ENCODE measurements at places on chromosomes 5 and 9.
A peak's percentile ranks its signal among the peaks of the same experiment; 100 is the strongest.

DNA sequence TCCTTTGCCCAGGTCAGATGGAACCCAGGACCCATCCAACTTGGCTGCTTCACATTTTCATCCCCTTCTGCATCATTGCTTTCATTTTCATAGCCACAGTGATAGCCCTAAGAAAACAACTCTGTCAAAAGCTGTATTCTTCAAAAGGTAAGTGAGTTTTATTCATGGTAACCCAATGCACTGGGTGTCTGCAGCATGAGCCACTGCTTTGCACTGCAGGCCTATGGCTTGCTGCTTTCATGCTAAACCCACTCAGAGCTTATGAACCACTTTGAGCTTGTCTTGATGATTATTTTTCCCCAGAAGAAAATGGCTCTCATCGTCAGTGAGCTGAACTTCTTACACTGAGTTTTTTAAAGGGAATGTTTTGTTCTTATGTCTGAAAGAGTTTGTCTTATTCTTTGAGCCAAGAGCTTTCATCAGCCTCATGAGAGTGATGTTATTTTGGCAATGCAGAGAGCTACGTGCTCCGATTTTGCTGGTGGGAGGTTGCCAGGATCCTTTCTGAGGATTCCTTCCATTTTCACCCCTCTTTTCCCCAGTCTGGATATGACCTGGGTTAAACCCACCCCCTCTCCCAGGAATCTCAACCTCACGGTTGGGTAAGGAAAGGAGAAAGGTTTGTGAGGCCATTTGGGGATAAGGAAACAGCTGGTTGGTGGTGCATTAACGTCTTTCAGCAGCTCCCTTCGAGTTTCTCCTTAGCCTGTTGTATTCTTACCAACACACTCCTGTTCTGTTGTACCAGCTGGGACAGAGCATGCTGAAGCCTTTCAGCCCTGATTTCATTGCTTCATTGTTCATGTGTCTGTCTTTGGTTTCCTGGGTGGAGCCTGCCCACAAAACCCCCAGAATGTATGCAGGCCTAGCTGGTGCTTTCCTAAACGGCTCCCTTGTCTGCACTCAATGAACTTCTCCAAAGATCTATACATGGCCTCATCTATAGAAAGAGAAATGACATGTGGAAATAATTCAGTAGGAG lies 47.6 kb downstream of the PDCD1LG2 start:
- peak; percentile 23 for DNase-seq

DNA sequence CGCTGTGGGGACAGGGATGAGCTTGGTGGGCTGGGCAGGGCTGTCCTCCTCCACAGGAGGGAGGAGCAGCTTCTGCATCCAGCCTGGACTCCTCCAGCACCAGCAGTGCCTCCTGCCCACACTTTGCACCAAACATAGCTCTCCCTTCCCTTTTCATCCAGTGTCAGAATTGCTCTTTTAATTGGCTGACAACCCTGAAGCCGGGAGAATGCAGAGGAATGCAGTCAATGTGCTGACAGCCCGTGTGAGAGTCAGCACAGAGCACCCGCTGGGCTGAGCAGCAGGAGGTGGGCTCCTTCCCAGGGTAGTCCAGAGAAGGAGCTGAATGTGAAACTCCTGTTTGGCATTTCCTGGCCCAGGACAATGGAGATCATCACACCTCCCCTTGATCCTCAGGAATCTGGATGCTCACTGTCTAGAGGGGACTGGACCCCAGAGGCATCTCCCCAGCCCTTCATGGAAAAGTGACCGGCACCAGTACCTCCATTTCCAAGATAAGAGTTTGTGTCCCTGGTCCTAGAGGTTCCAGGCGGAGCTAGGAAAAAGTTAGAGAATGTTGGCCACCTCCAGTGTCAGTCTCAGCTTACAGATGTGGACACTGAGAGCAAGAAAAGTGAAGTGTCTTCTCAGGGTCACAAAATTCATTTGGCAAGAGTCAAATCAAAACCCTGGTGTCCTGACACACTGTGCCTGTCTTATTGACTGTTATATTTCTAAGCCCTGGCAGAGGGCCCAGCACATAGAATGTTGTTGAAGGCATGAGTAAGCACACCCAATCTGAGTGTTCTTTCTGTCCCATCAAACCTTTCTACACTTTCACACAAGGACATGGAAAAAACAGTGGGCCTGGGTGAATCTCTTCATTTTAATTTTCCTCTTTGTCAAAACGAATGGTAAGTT lies 202.1 kb downstream of the SNX18 start:
- DNase-seq: peak; percentile 48

GRCh38 chr5:97847920-97848631 lies 665.0 kb upstream of the RIOK2 start:
- DNase-seq: no peak

DNA sequence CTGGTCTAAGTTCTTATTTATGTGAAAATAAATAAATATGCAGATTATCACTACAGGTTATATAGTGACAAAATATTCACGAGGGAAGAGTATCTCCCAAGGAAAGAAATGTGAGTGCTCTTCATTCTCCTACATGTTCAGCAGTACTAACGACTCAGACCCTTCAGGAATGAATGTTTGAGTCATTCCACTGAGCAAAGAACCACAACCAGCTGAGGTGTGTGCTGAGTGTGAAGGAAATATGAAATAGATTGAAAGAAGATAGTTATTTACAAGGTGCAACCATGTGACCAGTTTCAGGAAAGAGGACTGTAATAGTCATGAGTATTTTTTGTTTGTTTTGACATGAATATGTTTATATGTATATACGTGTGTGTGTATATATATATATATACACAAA lies 228.7 kb downstream of the TUSC1 start:
- no peak for DNase-seq

- DNase-seq: no peak
Measured at GRCh38 chr5:125227333-125228095, 481.1 kb upstream of the ZNF608 start.

DNA sequence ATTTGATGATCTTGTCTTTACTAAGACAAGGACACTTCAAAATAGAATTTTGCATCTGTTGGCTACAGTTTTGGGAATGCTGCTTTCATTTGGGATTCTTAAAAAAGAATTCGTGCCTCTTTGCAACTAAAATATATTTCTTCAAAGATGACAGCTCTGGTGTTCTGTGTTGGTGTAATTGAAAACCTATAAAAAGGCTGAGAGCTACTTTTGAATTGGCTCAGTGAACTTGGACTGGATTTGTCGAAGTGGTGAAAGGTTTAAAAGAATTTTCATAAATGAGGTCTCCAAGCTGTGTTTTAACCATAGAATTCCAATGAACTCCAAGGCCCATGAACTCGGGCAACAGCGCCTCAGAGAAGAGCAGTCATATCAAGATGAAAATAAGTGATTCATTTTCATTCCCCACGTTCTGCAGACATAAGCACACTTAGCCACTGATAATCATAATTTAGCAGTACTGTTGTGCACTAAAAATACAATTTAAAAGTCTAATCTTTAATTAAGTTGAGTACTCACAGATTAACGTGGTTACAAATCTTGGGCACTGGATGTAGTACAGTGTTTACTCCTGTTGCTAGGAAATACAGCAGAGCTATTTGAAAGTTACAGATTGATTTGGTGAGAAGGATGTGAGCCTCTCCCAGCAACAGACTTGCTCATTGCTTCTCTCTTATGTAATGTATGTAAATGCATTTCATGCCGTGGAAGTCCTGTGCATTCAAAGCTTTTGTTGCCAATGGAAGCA lies 10.9 kb downstream of the SNCAIP start:
- no peak for DNase-seq

- no peak for DNase-seq
Measured at GRCh38 chr5:175246889-175247520, 197.0 kb downstream of the DRD1 start.

- DNase-seq: peak; percentile 37
Measured at GRCh38 chr5:88502179-88503040, 233.8 kb upstream of the TMEM161B start.

All from activated CD4-positive, alpha-beta T cell treated with anti-CD3 and anti-CD28 coated beads, Interleukin-2, amount 50 U/mL, for 16 hours (primary cell).